Cerebellar nuclear complex (tissue), 1 donor: ENCODE measurements at places on chromosomes 7 and 10.

GRCh38 chr7:79506481-79506880, 53.0 kb upstream of the MAGI2 start:
- DNase-seq, result no peak

- DNase-seq, result no peak
Measured at GRCh38 chr7:82559193-82559805, 115.7 kb upstream of the CACNA2D1 start.

GRCh38 chr10:6228010-6228511, 25.3 kb downstream of the PFKFB3 start:
- DNase-seq, result no peak

GRCh38 chr7:140673063-140673773, 473 bp downstream of the ADCK2 start:
- DNase-seq, result no peak

- peak; percentile 65 for DNase-seq
Measured at GRCh38 chr7:100215895-100216294, 3.9 kb upstream of the PVRIG start.
